ENCODE measurements at places on chromosomes 11 and 22.

- no peak for DNase-seq
Observed at GRCh38 chr22:49549256-49550140, 278.2 kb downstream of the BRD1 start.

- DNase-seq: peak; percentile 42
Observed at GRCh38 chr11:60989093-60989650, 17.7 kb downstream of the CD6 start.

- DNase-seq: no peak
Observed at GRCh38 chr11:43723617-43724016, 43.1 kb downstream of the HSD17B12 start.

GRCh38 chr11:85517272-85517671 is 109.9 kb downstream of the DLG2 start:
- no peak for DNase-seq

DNA sequence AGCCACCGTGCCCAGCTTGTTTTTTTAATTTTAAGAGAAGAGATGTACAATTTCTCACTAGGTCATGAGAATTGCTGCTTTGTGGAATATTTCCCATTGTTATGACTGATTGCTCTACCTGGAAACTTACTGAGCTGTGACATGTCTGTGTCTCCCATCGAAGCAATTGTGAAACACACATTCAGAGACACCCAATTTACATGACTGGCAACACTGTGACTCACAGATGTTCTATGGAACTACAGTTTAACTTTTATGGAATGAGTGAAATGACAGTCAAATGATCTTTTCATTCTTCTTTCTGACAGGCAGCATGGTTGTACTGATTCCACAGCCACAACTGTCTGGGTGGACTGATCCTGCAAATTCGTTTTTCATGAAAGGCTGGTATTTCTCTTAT is 32.3 kb downstream of the ELF5 start:
- no peak for DNase-seq

GRCh38 chr22:45612451-45612901 is 59.2 kb upstream of the ATXN10 start:
- DNase-seq: peak; percentile 25

DNA sequence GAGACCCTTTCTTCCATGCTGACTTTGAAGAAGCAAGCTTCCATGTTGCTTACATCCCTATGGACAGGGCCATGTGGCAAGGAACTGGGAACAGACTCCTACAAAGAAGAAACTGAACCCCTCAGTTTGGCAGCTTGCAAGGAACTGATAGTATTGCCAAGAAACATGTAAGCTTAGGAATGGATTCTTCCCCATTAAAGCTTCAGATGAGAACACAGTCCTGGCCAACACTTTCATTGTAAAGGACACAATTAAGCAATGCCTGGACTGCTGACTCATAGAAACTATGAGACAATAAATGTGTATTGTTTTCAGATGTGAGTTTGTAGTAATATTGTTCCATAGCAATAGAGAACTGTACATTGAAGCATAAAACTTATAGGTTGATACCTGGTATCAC is 82.4 kb downstream of the AASDHPPT start:
- no peak for DNase-seq

- peak; percentile 67 for DNase-seq
Observed at GRCh38 chr22:43152357-43153071, 1.2 kb downstream of the TSPO start.

- DNase-seq: no peak
Observed at GRCh38 chr11:93020248-93021046, 51.0 kb downstream of the MTNR1B start.

- no peak for DNase-seq
Observed at GRCh38 chr22:46124383-46125144, 25.8 kb upstream of the PPARA start.

GRCh38 chr11:64723117-64723906 is at the start of gene NRXN2:
TSS of gene NRXN2 (minus strand) at chr11:64723197. CDS start at chr11:64713699, 9,498 bp downstream.
- peak; percentile 86 for DNase-seq

GRCh38 chr11:3128356-3129180 is 36.5 kb downstream of the OSBPL5 start:
- no peak for DNase-seq

DNA sequence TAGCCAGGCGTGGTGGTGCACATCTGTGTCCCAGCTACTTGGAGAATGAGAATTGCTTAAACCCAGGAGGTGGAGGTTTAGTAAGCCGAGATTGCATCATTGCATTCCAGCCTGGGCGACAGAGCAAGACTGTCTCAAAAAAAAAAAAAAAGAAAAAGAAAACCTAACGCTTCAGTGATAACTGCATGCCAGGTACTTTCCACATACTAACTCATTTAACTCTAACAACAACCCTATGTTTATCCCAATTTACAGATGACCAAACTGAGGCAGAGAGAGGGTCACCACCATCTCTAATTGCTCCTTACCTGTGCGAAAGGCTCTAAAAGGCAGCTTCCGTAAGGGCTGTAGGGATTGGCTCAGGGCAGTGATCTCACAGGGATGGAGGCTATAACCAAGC is 11.6 kb downstream of the PISD start:
- no peak for DNase-seq

DNA sequence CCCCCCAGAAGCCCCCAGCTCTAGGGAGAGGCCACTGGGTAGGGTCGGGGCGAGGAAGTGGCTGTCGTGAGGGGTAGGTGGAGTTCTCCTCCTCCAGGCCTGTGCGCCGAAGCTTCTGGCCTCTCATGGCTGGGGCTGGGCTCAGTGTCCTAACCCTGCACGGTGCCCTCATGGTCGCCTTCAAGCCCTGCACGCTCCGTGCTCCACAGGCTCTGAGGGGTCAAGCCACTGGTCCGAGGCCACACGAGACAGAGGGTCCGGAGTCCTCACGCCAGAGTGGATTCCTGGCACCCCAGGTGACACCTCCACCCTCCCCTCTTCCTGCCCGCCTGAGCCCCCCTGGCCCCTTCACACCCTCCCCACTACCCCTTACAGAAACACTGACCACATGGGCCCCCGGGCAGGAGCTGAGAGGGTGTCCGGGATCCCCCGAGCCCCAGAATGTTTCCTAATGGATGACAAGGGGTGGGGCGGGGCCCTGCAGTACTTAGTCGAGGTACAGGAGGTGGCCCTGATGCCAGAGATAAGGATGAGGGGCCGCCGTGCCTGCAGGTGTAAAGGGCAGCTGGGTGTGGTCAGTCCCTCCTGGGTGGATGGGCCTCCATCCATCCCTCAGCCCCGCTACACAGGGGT is 997 bp upstream of the CDHR5 start:
- DNase-seq: no peak

GRCh38 chr11:702462-703461 is 3.3 kb upstream of the EPS8L2 start:
- DNase-seq: no peak

- DNase-seq: peak; percentile 76
Observed at GRCh38 chr22:26835929-26836528, 178.6 kb downstream of the MIAT start.

DNA sequence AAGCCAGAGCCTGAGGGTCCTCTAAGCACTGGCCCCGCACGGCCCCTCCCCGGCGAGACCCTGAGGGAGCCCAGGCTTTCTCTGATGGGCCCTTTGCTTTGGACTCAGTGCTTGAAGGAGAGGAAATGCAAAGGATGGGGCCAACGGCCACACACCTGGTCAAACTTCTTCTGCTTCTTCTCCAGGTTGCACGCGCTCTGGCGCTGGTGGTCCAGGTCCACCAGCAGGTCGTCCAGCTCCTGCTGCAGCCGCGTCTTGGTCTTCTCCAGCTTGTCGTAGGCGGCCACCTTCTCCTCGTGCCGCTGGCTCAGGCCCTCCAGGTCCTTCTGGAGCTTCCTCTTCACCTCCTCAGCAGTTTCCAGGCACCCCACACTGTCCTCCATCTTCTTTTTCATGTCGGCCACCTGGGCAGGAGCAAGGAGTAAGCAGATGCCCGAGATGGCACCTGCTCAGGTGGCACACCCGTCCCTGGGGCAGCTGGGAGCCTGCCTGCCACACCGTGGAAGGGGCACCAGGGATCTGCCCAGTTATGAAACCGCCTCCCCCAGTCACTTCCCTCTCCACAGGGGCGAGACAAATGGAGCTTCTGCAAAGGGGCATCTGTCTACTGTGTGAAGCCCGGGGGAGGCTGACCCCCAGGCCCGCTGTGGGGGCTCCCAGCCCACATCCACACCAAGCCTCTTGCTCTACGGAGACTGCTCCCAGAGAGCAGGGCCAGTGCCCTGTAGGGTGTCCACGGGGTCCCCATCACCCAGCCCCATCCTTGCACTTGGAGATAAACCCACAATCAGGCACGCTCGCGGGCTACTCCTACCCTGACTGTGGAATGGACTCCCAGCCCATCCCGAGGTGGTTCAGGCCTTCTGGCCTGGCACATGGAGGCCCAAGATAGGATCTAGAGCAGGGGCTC is 39.2 kb downstream of the APOL1 start:
- no peak for DNase-seq

DNA sequence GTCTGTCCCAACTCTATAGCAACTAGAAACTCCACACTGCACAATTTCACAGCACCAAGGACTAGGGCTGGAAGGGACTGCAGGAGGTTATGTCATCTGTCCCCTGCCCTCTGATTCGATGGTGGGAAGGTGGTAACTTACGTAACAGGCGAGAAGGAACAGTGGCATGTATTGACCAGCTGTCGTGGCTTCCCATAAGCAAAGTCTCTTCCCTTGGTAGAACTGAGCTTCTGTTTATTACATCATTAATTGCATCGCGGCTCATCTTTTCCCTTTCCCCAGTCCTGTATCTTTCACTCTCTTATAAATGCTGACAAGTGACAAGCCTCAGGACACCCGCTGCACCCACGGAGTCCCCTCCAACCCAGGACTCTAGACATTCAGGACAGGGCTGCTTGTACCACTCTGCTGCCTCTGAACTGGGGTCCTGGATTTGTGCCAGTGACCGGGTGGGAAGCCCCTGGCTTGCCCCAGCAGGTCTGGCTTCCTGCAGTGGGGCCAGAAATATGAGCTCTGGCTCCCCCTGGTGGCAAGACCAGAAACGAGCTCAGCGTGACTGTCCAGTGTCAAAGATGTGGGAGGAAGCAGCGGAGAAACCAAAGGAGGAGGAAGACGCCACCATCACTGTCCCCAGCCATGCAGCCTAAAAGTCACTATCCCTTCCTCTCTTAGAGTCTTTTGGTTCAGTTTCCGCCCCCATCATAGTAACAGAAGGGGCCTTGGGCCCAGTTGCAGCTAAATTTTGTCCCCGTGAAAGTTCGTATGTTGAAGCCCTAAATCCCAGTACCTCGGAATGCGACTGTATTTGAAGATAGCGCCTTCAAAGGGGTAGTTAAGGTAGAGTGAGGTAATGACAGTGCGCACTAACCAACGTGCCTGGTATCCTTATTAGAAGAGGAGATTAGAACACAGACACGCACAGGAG is 84.5 kb downstream of the ISX start:
- peak; percentile 69 for DNase-seq

DNA sequence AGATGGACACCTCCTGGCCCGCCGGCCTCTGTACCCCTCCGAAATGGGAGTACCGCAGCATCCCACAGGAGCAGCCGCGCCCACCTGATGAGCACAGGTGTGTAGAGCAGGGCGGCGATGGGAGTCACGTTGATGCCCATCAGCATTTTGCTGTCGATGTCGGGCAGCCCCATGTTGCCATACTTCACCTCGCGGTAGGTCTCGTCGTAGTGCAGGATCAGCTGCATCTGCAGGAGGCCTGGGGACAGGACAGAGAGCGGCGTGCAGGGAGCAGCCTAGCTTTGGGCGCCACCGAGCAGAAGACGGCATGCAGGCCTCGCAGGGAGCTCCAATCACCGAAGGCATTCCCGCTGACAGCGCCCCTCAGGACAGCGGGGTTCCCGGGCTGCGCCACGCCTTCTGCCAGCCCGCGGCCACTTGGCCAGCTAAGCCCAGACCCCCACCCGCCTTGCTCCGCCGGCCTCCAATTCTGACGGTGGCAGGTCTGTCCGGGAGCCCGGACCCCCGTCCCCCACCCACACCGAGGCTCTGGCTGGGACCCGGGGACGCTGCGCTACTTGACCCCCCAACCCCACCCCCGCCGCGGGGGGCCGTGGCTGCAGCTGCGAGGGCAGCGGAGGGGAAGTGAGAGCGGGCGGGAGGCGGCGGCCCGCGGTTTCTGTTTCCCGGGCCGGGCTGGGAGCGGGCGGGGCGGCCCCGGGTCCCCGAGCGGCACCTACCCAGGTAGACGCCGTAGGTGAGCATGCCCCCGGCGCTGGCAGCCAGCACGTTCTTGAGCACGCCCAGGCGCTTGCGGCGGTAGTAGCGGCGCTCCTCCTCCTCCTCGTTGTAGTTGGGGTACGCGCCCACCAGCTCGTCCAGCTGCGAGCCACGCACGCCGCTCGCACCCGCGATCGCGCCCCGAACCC is 705 bp downstream of the UNC93B1 start:
- peak; percentile 37 for DNase-seq

Measured in activated CD4-positive, alpha-beta T cell treated with anti-CD3 and anti-CD28 coated beads, Interleukin-2, amount 50 U/mL, for 48 hours (primary cell).